ENCODE measurements at places on chromosomes 7 and 10. TPM values are rescaled to one million over a fixed set of nuclear protein-coding genes. Genes with fewer than 3 reads are reported as not detected.

Gene INSYN2A
- total RNA-seq = not detected

Gene FOXI2
- total RNA-seq = not detected

Gene SLC18A3
- total RNA-seq = not detected

Gene SSMEM1
- not detected for total RNA-seq

Gene ZP3
- total RNA-seq = 1.0 TPM

Gene C10orf95
- 0.17 TPM for total RNA-seq

Gene HTRA1
- total RNA-seq = not detected

DNA sequence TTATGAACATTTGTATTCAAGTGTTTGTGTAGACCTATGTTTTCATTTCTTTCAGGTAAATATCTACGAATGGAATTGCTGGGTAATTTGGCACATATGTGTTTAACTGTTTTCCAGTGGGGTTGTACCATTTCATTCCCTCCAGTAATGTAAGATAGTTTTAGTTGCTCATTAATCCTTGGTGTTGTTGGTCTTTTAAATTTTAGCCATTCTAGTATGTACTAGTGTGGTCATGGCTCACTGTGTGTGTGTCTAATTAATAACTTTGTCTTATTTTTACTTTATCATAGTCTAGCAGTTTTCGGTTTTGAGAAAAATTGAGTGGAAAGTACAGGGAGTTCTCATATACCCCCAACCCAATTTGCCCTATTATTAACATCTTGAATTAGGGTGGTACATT is 278.8 kb downstream of the CAMK1D start:
- H3K4me1 ChIP-seq = peaks cover 14% of the 10 kb centered on the region
- H3K36me3 ChIP-seq = no peaks in the 10 kb centered on the region
- H3K4me3 ChIP-seq = no peak overlapping the region
- H3K27me3 ChIP-seq = no peaks in the 10 kb centered on the region
- no peak overlapping the region for H3K27ac ChIP-seq
- no peak for DNase-seq

DNA sequence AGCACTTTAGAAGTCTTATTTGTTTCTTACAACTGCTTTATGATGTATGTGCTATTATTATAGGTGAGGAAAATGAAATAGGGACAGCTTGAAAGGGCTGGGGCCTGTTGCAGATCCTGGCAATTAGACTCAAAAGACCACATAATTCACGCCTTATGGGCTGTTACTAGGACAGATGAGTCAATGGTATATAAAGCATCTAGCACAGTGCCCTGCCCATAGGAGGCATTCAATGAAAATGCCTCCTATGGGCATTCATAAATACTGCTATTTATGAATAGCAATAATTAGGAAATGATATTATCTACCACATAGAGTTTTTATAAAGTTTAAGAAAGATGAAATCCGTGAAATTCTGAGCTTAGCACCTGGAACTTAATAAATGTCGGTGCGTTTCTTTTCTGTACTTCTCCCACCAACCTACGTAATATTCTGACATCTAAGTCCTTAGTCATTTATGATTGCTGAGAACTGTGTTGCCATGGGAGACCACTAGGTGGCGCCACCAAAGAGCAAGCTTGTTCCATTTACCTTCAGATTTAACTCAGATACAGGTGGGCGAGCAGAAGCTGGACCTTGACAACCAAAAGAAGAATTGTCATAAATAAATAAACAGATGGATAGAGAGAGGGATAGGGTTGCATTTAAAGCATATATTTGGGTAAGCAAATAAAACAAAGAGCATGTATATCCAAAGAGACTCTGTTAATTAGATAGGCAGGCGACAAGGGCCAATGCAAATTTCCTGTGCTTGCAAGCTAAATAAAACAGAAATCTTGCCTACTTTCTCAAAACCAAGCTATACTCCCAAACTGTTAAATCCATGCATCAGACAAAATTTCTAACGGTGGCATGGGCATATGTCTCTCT is 699.9 kb downstream of the INHBA start:
- peak; percentile 44 for DNase-seq
- H3K27me3 ChIP-seq = no peaks in the 10 kb centered on the region
- no peaks in the 10 kb centered on the region for H3K4me1 ChIP-seq
- no peak overlapping the region for H3K27ac ChIP-seq

DNA sequence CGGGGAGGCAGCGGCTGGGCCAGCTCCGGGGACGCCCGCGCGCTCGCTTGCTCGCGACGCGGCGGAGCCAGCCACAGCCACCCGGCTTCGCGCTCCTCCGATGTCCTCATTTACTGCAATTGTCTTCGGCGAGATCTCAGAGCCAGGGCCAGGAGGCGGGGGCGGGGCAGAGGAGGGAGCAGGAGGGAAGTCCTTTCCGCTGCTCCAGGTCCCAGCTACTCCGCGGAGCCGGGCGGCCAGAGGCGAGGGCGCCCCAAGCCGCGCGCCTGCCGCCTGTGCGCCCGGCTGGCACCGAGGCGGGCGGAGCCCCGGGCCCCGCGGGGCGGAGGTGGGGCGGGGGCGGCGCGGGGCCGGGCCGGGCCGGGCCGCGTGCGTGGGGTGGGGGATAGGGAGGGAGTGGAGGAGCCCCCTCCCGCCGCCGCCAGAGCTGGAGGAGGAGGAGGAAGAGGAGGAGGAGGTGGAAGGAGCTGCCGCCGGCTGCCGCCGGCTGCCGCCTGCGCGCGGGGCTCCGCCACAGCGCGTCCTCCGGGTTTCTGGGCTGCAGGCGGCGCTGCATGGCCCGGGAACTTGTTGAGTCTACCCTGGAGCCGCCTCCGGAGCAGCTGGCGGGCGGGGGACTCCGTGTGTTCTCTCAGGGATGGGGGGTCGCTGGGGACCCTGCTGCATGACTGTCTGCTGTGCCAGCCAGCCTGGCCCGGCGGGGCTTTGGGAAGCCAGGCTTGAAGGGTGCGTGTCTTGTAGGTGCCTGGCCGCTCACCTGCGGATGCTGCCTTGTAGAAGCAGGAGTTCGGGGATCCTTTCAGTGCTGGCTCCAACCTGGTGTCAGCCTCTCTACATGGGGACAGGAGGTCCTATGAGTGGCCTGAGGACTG is at the start of gene INSYN2A:
TSS of gene INSYN2A (minus strand) at position 310 of the 872 bp plus-strand sequence. CDS start 20,196 bp downstream, outside the sequence.
- DNase-seq = no peak
- peaks cover 49% of the 10 kb centered on the region for H3K27me3 ChIP-seq
- no peaks in the 10 kb centered on the region for H3K36me3 ChIP-seq
- no peak within 1 kb of the TSS for H3K4me3 ChIP-seq
- no peak within 1 kb of the TSS for H3K27ac ChIP-seq

DNA sequence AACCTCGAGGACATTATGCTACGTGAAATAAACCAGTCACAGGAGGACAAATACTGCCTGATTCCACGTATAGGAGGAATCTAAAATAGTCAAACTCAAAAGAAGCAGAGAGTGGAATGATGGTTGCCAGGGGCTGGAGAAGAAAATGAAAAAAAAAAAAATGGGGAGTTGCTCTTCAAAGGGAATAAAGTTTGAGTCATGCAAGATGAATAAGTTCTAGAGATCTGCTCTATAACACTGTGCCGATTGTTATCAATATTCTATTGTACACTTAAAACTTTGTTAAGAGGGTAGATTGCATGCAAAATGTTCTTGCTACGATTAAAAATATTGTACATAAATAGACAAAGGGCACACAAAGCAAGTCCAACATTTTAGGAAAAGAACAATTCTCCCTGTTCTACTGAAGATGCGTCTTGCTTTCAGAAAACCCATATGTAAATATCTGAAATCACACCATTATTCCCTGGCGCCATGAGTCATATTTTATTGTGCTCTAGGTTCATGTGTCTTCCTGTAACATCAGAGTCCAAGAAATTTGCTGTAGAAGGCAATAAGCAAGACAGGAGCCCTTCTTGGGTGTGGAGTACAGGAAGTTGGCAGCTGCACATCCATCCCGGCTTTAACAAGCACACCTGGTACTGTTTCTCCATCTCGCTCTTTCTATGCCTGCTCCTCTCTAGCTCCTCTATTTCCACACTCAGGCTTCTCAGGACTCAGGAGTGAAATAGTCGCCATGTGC is 145.9 kb downstream of the GFRA1 start:
- H3K4me1 ChIP-seq = no peaks in the 10 kb centered on the region
- no peaks in the 10 kb centered on the region for H3K27me3 ChIP-seq
- H3K27ac ChIP-seq = no peak overlapping the region
- H3K4me3 ChIP-seq = no peak overlapping the region
- no peaks in the 10 kb centered on the region for H3K36me3 ChIP-seq

- DNase-seq = no peak
- H3K36me3 ChIP-seq = no peaks in the 10 kb centered on the region
- no peaks in the 10 kb centered on the region for H3K4me1 ChIP-seq
- no peak overlapping the region for H3K27ac ChIP-seq
These were observed 333.5 kb downstream of the GPR158 start for GRCh38 chr10:25508112-25508815.

DNA sequence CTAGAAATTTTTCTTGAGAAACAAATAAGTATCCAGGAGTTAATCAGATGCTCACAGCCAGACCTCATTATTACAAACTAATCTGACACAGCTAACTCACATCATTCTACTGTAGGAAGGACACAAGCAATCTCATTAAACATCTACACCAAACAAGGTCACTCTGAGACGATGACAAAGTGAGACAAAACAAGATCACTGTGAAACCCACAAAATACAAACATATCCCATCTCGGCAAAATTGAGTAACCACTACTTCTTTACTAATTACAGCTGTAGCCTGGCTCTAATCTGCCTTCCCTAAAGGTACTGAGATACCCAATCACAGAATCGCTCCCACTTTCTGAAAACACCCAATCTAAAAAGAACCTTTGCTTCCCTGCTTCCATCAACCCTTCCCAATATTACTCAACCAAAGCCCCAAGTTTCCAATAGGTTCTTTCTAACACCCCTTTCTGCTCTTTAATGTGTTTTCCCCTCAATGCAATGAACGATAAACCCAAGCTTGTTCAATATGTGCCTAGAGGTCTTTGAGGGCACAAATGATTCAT is 26.9 kb downstream of the CCDC6 start:
- peaks cover 7% of the 10 kb centered on the region for H3K36me3 ChIP-seq
- H3K27me3 ChIP-seq = no peaks in the 10 kb centered on the region
- peaks cover 57% of the 10 kb centered on the region for H3K4me1 ChIP-seq
- H3K4me3 ChIP-seq = no peak overlapping the region

- no peak overlapping the region for H3K27ac ChIP-seq
- DNase-seq = no peak
- H3K27me3 ChIP-seq = peaks cover 21% of the 10 kb centered on the region
- H3K4me1 ChIP-seq = no peaks in the 10 kb centered on the region
- H3K36me3 ChIP-seq = peaks cover 4% of the 10 kb centered on the region
These were observed 8.4 kb upstream of the C10orf88 start for GRCh38 chr10:122962405-122962804.

- no peaks in the 10 kb centered on the region for H3K27me3 ChIP-seq
- no peak overlapping the region for H3K27ac ChIP-seq
- H3K36me3 ChIP-seq = no peaks in the 10 kb centered on the region
- DNase-seq = no peak
- no peaks in the 10 kb centered on the region for H3K4me1 ChIP-seq
- H3K4me3 ChIP-seq = no peak overlapping the region
These were observed 297.5 kb downstream of the HDAC9 start for GRCh38 chr7:18792871-18793595.

GRCh38 chr7:81688622-81689411 is 81.0 kb downstream of the HGF start:
- no peak overlapping the region for H3K4me3 ChIP-seq
- H3K36me3 ChIP-seq = no peaks in the 10 kb centered on the region
- no peak for DNase-seq

DNA sequence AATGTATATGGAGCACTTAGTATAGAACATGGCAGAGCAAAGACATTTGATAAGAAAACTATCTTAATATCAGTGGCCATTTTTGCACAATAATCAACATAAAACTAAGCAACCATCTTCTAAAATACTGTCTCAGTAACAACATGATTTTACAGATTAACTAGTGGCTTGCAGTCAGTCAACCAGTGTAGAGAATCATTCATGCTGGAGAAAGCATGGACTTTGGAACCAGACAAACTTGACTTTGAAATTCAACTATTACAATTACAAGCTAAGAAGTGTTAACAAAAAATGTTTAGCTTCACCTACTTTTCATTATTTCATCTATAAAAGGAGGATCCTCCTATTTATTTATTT is 27.7 kb downstream of the CUBN start:
- H3K36me3 ChIP-seq = peaks cover 1% of the 10 kb centered on the region
- no peak for DNase-seq
- H3K4me3 ChIP-seq = no peak overlapping the region
- no peak overlapping the region for H3K27ac ChIP-seq
- no peaks in the 10 kb centered on the region for H3K27me3 ChIP-seq
- H3K4me1 ChIP-seq = no peaks in the 10 kb centered on the region

GRCh38 chr10:71547876-71548846 is 151.4 kb downstream of the CDH23 start:
- peak; percentile 49 for DNase-seq
- no peaks in the 10 kb centered on the region for H3K27me3 ChIP-seq
- H3K4me3 ChIP-seq = no peak overlapping the region
- H3K4me1 ChIP-seq = no peaks in the 10 kb centered on the region
- H3K36me3 ChIP-seq = no peaks in the 10 kb centered on the region

DNA sequence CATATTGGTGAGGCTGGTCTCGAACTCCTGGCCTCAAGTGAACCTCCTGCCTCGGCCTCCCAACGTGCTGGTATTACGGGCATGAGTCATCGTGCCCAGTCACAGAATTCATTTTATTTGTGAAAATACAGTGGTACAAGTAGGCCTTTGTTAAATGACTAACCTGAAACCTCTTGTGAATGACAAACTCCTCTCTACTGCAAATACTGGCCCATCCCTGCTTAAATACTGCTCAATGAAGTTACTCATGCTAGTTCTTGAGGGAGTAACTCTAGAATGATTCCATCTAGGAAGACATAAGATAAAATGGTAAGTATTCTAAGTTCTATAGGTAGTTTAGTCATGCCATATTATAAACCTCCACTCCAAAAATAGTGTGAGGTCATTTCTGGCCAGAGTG is 80.7 kb downstream of the UBE2H start:
- H3K27me3 ChIP-seq = no peaks in the 10 kb centered on the region
- H3K36me3 ChIP-seq = peaks cover 23% of the 10 kb centered on the region
- no peak overlapping the region for H3K4me3 ChIP-seq
- no peak for DNase-seq

GRCh38 chr7:27939893-27940292 is 199.9 kb downstream of the TAX1BP1 start:
- DNase-seq = no peak
- peaks cover 2% of the 10 kb centered on the region for H3K27me3 ChIP-seq
- H3K4me3 ChIP-seq = no peak overlapping the region
- no peaks in the 10 kb centered on the region for H3K36me3 ChIP-seq

DNA sequence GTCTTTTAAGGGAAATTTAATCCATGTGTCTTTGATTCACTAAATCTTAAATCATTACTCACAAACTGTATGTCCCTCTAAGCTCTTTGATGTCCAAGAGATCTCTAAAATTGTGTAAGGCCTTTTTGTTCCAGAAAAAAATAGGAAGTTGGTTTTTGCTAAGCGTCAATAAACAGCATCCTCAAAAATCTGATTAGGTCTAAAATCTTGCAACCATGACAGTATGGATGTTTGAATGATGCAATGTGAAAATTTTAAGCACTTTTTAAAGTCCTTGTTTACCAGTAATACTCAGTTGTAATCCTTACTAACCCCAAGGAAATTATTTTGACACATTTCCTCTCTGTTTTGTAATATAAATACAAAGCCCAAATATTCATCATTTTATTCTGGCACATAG is 6.8 kb downstream of the MET start:
- no peak overlapping the region for H3K4me3 ChIP-seq
- peaks cover 7% of the 10 kb centered on the region for H3K4me1 ChIP-seq
- H3K27ac ChIP-seq = no peak overlapping the region
- peaks cover 38% of the 10 kb centered on the region for H3K27me3 ChIP-seq
- no peaks in the 10 kb centered on the region for H3K36me3 ChIP-seq
- no peak for DNase-seq

- H3K4me3 ChIP-seq = no peak overlapping the region
- peaks cover 8% of the 10 kb centered on the region for H3K36me3 ChIP-seq
- H3K27me3 ChIP-seq = no peaks in the 10 kb centered on the region
- DNase-seq = no peak
These were observed 5.4 kb downstream of the TRDMT1 start for GRCh38 chr10:17196045-17196444.

Data from activated CD4-positive, alpha-beta T cell treated with anti-CD3 and anti-CD28 coated beads, Interleukin-2, amount 10 ng/mL, durations not matched to agents 7 days and 5 days (primary cell).